HuH-7 (cell line): ENCODE measurements at places on chromosomes 5 and 9.

DNA sequence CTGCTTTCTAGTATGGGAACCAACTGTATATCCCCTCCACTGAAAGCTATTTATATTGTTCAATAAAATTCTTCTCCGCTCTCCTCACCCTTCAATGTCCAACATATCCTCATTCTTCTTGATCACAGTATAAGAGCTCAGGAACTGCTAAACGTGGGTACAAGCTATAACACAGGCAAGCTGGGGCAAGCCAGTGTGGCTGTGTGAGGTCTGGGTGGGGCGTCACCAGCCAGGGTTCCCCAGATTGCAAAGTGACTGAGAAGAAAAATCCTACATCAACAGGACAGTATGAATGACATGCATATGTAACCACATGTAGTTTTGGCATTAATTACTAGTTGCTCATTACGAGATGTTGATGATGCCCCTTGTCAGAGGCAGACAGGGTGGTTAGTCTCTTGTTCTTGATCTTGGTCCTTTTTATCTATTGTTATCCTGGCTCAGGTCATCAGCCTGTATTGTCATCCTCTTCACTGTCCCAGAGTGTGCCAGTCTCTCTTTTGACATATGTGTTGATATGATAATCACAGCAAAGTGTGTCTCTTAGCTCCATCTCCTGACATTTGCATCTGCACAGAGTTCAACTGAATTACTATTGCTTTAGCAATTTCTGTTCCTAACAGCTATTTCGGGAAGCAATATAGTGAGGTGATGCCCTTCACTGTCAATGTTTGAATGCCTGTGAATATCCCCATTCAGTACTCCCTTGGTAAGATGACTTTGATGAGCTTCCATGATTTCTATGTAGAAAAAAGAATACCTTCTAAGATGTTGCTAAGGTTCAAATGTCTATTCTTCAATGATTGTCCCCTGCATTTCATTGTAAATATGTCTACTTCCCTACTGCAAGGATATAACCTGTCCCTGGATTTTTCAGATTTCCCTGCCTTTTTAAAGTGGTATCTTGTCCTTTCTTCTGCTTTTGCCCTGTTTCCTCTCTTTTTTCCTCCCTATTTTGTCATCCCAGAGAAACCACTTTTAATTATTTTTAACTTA, 140.3 kb downstream of the MAT2B start:
- DNase-seq, result no peak

- no peak for DNase-seq
Measured at GRCh38 chr5:115465431-115465830, 79.1 kb downstream of the FEM1C start.

- no peak for DNase-seq
Measured at GRCh38 chr5:72559866-72560766, 52.9 kb upstream of the ZNF366 start.

DNA sequence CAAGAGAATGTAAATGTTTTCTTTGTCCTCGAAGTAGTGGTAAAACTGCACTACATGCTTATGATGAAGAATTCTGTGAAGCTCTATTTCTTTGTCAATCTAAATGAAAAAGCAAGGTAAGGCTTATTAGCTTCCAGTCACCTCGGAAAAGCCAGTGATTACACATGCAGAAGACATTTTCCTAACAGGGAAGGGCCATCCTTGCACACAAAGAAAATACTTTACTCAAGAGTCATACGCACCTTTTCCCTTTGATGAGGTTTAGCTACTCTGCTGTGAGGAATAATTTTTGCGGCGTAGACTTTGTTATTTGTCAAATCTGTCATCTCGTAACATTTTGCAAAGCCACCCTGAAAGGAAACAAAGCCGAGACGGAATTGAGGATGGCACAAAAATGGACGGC, 1.1 kb downstream of the PLK2 start:
- DNase-seq, result no peak

DNA sequence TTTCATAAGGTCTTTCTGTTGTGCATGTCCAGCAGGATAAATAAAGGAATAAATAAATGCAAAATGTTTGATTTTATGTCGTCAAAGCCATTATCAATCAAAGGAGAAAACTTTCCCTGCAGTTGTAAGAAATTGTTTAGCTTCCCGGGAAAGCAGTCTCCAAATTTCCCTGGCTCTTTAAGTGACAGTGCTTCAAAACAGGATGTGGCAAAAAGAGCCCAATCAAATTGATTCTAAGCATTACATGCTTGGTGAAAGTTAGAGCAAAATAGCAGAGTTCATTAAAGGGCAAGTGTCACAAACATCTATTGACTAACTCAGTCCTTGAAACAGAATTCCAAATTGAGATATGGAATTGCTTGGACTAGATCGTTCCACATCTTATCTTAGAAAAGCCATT, 704.1 kb downstream of the PRELID2 start:
- no peak for DNase-seq

DNA sequence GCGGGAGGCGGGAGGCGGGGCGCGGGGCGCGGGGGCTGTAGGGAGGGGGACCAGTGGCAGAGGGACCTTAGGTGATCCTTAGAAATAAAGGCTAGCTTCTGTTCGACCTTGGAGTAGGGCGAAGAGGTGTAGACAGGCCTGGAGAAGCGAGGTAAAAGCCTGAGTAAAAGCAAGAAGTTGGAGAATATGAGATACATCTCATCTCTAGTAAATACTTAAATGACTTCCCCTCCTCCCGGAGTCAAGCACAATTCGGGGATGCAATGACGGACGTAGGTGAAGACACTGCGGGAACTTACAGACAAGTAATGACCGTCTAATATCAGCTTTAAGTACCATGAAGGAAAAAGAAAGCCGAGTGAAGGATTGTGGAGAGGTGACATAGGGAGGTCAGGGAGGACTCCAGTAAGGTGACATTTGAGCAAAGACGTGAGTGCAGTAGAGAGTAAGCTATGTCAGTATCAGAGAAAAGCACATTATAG, 466 bp downstream of the SMC2 start:
- DNase-seq, result peak; percentile 58

DNA sequence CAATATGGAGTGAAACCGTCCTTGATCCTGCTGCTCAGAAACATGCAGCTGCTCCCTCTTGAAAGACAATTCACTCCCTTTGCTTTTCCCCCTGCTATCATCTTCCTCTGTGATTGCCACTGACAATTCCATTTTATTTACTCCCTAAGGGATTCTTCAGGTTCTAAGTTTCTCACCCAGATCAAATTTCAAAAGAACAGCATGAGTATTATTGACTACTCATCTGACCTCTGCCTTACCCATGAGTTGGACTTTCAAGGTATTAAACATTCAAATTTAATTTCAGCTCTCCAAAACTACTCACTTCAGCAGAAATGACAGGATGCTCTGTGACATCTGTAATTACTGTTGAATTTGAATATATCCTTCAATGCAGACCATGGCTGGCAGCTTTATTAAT, 236.5 kb upstream of the HAPLN1 start:
- no peak for DNase-seq

DNA sequence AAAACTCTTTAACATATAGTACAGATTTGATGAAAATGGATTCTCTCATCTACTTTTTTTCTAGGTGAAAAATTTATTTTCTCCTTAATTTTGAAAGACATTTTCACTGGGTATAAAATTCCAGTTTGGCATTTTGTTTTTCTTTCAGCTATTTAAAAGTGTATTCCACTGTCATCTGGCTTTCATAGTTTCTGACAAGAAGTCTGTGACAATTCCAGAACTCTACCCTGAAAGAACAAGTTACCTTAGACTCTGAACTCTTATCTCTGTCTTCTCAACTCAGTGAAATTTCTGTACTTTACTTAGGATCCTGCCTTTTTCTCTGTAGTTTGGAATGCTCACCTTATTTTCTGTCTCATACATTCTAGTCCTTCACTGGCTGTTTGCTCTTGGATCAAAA, 161.7 kb downstream of the RANBP17 start:
- DNase-seq, result no peak

GRCh38 chr5:114360357-114360756, 1.5 kb upstream of the KCNN2 start:
- no peak for DNase-seq

- DNase-seq, result no peak
Measured at GRCh38 chr5:155959082-155959481, 367.9 kb upstream of the SGCD start.

DNA sequence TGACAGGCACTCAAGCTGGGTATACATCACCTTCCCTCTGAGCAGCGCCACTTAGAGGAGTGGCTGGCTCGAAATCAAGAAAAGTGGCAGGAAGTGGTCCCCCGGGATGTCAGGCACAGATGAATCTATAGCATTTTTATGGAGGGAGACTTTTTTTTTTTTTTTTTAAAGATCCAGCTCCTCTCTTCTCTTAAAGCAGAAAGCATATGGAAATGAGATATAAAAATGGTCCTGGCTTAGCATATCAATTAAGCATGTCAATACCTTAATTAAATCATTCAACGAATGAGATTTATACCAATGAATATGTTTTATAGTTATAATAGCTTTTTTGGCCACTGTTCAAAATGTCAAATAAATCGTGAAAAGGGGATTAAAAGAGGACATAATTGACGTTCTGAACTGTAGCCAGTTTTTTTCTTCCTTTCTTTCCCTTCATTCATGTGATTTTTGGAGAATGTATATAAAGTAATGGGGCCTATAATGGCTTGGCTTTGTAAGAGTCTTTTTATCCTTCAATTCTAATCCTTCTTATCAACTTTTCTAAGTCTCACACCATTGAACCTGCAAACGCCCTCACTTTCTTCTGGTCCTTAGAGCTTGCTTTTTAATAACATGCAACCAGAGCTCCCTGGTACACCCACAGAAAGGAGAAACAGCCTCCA, 319.2 kb upstream of the PANK3 start:
- DNase-seq, result no peak

GRCh38 chr5:123671042-123671441, 159.1 kb downstream of the CSNK1G3 start:
- no peak for DNase-seq

DNA sequence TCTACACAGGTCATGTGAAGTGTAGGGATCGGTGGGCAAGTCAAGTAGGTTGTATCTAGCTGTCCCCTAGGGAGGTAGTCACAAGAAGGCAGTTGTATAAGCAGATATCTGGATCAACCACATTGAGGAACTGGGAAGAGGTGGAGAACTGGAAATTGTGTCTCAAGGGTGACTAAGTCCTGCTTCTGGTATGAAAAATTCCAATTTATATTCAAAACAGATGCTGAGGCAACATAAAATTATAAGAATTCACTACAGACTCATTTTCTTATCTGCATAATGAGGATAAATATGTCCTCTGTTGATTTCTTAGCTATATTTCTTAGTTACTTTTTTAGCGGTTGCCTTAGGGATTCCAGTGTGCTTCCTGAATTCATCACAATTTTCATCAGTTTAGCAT, 46.8 kb downstream of the GALNT12 start:
- no peak for DNase-seq
